Lower leg skin (tissue), 4 donors: ENCODE measurements at places on chromosomes 16 and 17.
A peak's percentile ranks its signal among the peaks of the same experiment; 100 is the strongest.

GRCh38 chr17:77941004-77941403 is 17.5 kb upstream of the TNRC6C start:
- no peak for DNase-seq

GRCh38 chr16:69123910-69124309 is 8.5 kb downstream of the CHTF8 start:
- no peak for DNase-seq

DNA sequence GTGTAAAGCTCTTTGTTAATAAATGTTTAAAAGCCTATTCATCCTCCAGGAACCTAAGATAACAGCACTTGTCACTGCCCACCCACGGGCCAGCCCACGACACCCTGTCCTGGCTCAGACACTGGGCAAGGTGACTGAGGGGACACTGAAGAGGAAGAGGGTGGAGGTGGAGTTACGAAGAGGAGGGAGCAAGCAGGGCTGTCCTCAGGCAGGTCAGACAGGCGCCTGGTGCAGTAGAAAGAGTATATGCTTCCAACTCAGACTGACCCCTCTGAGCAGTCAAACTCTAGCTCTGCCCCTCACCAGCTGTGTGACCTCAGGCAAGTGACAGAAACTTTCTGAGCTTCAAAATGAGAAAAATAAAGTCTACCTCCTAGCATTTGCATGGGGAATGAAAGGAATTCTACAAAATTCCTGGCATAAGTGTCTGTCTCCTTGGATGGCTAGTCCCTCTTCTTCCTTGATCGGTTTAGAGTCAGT is 22.8 kb downstream of the TEX2 start:
- no peak for DNase-seq

GRCh38 chr17:47728214-47728877 is 4.7 kb upstream of the TBX21 start:
- no peak for DNase-seq

DNA sequence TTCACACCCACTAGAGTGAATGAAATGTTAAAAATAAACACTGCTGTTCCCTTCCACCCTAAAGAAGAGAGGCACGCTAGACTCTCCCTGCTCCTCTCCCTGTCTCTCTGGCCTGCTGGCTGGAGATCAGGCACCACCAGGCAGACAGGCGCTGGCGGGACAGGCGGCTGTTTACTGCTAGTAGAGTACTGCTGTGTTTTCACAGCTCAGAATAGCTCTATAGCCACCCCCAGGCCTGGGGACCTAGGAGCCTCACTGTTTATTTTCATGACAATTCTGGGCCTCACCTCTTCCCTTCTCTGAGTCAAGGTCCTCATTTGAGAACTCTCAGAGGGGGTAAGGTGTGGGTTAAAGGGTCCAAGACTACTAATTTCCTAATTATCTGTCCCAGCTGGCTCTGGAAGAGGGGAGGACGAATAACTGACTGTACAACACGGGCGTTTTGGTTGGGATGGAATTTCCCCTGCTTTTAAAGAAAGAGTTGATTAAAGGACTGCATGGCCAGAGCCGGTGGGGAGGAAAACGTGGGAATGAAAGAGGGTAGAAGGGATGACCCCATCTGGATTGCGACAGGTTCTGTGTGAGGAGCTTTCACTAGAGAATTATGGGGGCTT is 9.0 kb upstream of the G6PC1 start:
- peak; percentile 90 for DNase-seq

- DNase-seq, result no peak
Observed at GRCh38 chr17:12296209-12296625, 275.5 kb downstream of the MAP2K4 start.
